ENCODE measurements at places on chromosomes 1 and 21.

DNA sequence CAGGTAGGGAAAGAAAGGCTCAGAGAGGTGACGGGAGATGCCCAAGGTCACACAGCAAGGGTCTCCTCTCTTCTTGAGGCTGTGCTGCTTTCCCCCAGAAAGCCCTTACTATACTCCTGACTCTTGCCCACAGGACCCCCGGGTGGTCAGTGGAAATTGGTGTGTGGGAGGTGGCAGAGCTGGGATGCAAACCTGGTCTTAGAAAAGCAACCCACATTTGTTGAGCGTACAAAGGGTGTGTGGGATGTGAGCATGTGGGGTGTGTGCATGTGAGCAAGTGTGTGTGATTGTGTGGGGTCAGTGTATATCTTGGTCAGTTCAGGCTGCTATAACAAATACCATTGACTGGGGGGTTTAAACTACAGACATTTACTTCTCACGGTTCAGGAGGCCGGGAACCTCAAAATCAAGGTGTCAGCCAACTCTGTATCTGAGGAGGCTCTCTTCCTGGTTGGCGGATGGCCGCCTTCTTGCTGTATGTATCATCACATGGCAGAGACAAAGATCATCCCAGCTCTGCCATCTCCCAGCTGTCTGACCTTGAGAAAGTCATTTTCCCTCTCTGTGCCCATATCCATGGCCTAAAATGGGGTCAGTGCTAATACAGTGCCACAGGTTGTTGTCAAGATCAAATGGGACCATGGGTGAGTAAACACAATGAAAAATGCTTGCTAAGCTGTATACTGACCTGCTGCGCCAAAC, 268.5 kb downstream of the PTPRU start:
- DNase-seq, result no peak

GRCh38 chr21:14270631-14271030, 54.7 kb downstream of the RBM11 start:
- no peak for DNase-seq

DNA sequence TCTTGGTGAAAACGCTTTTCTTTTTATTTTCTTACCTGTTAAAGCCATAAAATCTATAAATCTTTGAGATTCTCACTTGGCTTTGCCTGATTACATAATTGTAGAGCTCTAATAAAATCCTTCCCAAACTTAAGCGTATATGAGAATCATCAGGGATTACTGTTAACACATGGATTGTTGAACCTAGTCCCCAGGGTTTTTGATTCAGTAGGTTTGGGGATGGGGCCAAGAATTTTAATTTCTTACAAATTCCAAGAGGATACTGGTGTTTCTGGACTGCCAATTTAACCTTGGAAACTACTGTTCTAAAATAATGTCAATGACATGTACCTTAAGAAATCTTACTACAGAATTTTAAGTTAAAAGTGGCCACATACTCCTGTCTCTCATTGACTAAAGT, 694.2 kb downstream of the BRINP3 start:
- DNase-seq, result no peak

GRCh38 chr21:39119891-39120290, 63.4 kb downstream of the PSMG1 start:
- no peak for DNase-seq

DNA sequence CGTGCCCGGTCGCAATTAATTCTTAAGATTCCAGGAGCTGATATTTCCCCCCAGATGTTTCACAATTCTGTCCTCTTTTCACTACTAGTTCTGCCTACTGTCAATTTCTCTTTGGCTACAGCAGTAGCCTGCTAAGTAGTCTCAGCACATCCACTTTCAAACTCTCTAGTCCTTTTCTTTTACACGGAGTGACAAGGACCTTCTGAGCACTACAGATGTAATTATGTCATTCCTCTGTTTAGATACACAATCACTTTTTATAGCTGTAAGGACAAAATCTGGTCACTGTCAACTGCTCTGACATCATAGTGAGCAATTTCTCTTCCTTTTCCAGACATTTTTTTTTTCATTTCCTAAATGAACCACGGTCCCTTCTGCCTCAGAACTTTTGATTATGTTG, 421.7 kb upstream of the CHRM3 start:
- no peak for DNase-seq

GRCh38 chr1:60461925-60462595, 388.5 kb upstream of the C1orf87 start:
- peak; percentile 8 for DNase-seq

Data from T47D (cell line).